ENCODE measurements at places on chromosomes 6 and 20.
A peak's percentile ranks its signal among the peaks of the same experiment; 100 is the strongest.

GRCh38 chr20:57266291-57267157, at the start of gene BMP7:
Gene BMP7 (minus strand): TSS chr20:57266641. CDS start chr20:57266122, 519 bp downstream.
- DNase-seq: no peak

GRCh38 chr6:4504700-4505099, 271.5 kb upstream of the CDYL start:
- no peak for DNase-seq

GRCh38 chr6:84361372-84362192, 134.1 kb upstream of the CEP162 start:
- DNase-seq: no peak

- DNase-seq: no peak
Observed at GRCh38 chr6:17527076-17527475, 73.0 kb upstream of the FAM8A1 start.

- peak; percentile 78 for DNase-seq
Observed at GRCh38 chr20:62702895-62703852, 5.5 kb upstream of the NTSR1 start.

GRCh38 chr6:150639823-150640331, 40.2 kb downstream of the PLEKHG1 start:
- DNase-seq: no peak

GRCh38 chr6:170464524-170464979, 88.6 kb downstream of the PSMB1 start:
- DNase-seq: peak; percentile 24

DNA sequence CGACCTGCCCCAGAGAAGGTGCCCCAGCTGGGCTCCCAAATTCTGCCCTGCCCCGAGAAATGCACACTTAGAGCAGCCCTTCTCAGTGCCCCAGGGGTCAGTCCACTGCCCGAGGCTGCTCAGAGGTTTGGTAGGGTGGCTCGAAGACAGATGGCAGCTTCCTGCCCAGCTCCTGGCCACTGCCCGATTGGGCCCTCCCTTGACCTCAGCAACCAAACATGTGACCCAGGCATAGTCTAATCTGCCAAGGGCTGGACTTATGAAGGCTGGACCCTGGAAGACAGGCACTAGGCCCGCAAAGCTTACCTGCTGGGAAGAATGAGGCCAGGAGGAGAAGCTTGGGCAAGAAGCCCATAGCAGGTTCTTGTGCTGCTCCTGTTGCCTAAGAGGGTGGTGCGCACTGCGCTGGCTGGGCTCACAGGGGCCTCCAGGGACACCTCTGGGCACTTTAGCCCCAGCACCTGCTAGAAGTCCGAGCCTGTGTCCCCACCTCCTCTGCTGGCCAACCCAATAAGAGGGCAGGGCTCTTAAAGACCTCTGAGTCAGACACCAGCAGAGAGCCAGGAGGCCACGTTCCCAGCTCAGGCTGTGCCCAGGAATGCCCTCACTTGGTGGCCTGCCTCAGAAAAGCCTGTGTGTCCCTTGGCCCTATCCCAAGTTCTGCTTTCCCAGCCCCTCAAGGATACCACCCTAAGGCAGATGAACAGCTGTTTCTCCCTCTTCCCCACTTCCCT, 5.5 kb downstream of the SIGLEC1 start:
- no peak for DNase-seq

DNA sequence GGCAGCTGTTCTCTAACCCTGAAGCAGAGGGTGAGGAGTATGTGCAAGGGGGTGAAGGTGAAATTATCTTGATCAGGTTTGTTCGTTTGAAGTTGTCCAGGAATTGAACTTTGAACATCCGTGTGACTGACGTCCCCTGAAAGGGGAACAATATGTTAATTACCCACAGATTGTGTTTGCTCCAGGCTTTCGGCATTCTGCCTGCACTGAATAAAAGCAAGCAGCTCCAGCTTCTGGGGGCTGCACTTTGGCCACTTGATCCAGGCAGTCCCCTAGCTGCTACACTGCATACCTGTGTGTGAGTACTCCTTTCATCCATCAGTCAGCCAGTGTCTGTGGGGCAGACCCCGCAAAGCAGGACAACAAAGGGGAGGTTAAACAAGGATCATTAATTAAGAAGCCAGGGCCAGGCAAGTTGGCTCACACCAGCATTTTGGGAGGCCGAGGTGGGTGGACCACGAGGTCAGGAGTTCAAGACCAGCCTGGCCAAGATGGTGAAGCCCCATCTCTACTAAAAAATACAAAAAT, 104.8 kb upstream of the BTN3A2 start:
- DNase-seq: no peak

GRCh38 chr6:112008482-112008881, 45.4 kb upstream of the CCN6 start:
- no peak for DNase-seq

- no peak for DNase-seq
Observed at GRCh38 chr6:2768696-2769095, 3.5 kb downstream of the WRNIP1 start.

- no peak for DNase-seq
Observed at GRCh38 chr6:38481851-38482250, 157.9 kb downstream of the BTBD9 start.

GRCh38 chr20:57959018-57959417, 249.2 kb upstream of the PMEPA1 start:
- DNase-seq: no peak

DNA sequence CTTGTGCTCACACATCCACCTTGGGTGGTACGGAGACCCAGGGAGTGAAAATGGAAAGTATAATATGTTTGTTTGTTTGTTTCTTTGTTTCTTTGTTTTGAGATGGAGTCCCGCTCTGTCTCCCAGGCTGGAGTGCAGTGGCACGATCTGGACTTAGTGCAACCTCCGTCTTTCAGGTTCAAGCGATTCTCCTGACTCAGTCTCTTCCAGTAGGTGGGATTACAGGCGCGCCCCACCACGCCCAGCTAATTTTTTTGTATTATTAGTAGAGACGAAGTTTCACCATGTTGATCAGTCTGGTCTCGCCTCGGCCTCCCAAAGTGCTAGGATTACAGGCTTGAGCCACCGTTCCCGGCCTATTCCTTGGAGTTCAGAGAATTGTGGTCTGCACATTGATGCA, 115.4 kb downstream of the TRIM27 start:
- no peak for DNase-seq

DNA sequence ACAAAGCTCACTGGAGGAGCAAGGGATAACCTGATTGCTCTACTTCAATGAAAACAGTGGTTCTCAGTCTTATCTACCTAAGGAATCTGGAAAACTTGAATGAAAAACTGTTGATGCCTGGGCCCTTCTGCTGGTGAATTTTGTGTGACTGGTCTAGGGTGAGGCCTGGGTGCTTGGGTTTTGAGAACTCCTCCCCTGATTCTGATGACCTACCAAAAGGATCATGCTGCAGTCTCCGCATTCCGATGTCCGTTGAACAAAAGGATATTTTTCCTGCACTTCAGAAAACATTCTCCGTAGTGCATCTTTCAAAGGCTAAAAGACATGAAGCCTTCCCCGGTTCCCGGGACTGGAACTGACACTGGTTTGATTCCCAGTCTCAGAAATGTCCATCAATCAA, 157.9 kb downstream of the SYNDIG1 start:
- DNase-seq: no peak

DNA sequence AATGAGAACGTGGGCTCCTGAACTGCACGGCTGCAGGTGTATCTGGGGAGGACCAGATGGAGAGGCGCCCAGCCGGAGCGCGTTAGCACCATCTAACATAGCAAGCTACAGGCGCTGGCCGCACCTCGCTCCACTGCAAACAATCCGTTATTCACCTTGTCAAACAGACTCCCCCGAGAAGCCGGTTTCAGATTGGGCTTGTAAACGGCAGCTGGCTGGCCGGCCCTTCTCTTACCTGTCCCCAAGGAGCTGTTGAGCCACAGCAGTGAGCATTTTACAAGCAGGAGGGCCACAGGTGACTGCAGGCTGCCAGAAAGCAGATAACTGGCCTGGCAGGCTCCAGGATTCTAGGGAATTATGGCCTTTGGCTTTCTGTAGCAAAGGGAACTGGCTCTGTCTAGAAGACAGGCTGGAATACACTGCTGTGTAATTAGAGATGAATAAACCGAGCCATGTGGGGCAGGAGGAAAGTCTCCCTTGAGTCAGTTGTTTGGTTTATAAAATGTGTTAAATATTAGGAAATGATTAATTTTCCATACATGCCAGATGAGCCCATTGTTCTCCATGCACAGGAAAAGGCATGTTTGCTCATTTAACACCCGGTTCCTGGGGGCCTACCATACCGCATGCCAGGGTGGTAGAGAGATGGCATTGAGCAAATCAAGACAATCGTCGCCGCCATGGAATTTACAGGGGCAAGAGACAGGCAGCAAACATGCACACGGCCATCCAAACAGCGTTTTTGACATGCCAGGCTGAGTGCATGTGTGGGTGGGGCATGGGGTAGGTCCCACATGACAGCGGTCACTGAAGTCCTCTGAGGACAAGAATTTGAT, 159.3 kb downstream of the NFATC2 start:
- no peak for DNase-seq

- peak; percentile 68 for DNase-seq
Observed at GRCh38 chr6:139433631-139434419, 59.4 kb upstream of the CITED2 start.

DNA sequence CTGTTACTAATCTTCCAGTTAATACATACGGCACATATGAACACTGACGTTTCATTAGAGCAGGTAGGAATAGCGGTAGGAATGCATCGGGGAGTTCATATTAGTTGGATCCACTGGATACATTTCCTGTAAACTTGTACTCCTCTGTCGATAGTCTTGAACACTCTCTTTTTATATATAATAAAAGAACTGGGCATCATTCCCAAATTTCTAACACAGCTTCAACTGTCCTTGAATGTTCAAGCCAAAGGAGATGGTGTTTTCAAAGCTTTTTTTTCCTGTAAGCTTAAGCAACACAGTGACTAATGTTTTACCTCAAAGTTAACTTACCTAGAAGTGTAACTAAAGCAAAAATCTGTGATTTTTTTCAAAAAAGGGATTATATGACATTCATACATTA, 195.3 kb downstream of the UTRN start:
- DNase-seq: no peak

GRCh38 chr6:21132446-21132845, 461.1 kb upstream of the SOX4 start:
- DNase-seq: no peak

- DNase-seq: no peak
Observed at GRCh38 chr20:24637087-24637486, 167.7 kb downstream of the SYNDIG1 start.

DNA sequence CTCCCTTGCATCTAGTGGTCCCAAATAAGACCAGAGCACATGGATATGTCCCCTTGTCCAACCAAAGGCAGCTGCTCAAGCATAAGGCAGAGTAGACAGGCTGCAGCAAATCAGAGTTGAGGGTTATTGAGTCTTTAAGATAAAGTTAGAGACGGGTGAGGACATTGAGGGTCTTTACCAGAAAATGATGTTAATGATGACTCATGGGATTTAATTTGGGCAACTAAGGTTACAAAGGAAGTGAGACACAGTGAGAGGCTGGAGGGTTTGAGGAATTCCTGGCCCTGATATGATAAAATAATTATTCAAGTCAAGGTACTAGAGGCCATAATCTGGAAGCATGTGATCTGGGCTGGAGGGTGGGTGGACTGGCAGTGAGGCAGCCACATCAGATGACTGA, 133.6 kb downstream of the ALDH8A1 start:
- no peak for DNase-seq

DNA sequence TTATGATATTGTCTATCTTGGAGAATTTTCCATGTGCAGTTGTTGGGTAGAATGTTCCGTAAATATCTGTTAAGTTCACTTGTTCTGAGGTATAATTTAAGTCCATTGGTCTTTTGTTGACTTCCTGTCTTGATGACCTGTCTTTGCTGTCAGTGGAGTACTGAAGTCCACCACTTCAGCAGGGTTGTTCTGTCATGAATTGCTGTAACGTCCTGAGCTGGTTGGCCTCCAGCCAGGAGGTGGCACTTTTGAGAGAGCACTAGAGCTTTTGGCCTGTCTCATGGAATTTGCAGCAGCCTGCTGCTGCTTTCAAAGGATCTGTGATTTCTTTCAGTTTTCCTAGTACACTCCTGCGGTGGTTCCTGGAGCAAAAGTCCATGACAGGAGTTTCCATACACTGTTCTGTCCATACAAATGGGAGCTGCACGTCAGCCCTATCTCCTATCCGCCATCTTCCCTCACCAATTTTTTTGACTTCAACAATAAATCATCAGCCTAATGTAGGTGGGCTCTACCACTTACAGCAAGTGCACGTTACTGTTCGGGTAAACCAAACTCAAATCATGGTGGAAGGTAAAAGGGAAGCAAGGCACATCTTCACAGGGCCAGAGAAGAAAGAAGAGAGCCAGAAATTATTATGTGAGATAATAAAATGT, 46.9 kb upstream of the TRERF1 start:
- peak; percentile 18 for DNase-seq

- DNase-seq: no peak
Observed at GRCh38 chr6:137973201-137973600, 106.1 kb downstream of the TNFAIP3 start.

DNA sequence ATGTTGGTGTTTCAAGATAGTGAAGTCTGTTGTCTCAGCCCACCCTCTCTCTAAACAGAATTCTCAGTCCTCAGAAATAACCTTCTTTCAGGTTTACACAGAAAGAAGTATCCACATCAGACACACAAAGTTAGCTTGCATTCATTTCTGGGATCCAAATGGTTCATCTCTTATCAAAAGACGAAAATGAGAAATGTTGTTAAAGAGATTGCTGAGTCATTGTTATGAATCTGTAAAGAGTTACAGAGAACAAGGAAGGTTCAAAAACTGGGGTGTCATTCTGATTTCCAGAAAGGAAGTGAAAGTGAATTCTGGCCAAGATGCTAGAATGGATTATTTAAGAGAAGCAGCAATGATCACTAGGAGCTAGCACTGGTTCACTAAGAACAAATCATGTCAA, 90.5 kb upstream of the ATXN1 start:
- peak; percentile 88 for DNase-seq

- no peak for DNase-seq
Observed at GRCh38 chr6:36320475-36320874, 16.2 kb downstream of the BNIP5 start.

GRCh38 chr6:28336284-28337120, 554 bp upstream of the ZSCAN31 start:
- peak; percentile 45 for DNase-seq

GRCh38 chr6:122116119-122116834, 283.2 kb upstream of the HSF2 start:
- no peak for DNase-seq

DNA sequence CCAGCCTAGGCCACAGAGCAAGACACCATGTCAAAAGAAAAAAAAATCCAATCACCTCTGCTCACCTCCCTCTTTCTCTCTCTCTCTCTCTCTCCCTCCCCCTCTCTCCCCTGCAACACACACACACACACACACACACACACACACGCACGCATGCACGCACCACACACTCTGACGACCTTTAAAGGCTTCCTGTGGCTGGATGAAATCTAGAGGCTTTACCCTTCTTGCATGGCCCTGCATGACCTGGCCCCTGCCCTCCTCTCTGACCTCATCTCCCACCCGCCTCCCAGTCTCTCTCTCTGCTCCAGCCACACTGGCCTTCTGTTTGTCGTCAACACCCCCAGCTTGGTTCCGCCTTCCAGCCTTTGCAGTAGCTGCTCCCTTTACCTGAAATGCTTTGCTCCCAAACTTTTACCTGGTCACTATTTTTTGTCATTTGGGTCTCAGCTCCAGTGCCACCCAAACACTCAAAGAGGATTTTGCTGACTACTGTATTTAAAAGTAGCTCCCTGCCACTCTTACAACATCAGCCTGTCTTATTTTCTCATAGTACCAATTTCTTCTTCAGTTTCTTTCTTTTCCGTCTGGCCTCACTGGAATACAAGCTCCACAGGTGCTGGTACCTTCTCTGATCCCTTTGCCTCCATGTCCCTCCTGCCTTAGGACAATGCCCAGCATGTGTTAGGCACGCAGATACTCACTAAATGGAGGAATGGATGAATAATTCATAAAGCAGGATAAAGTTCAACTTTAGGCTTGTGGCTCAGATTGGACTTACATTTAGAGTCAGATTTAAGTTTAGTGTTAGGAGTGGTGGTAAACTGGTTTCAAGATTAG, 4.3 kb upstream of the LTA start:
- DNase-seq: peak; percentile 78
